Mammary epithelial cell (primary cell): ENCODE measurements at places on chromosomes 6 and 20.

- peak; percentile 95 for DNase-seq
Measured at GRCh38 chr6:26103770-26104456, 16.7 kb downstream of the HFE start.

DNA sequence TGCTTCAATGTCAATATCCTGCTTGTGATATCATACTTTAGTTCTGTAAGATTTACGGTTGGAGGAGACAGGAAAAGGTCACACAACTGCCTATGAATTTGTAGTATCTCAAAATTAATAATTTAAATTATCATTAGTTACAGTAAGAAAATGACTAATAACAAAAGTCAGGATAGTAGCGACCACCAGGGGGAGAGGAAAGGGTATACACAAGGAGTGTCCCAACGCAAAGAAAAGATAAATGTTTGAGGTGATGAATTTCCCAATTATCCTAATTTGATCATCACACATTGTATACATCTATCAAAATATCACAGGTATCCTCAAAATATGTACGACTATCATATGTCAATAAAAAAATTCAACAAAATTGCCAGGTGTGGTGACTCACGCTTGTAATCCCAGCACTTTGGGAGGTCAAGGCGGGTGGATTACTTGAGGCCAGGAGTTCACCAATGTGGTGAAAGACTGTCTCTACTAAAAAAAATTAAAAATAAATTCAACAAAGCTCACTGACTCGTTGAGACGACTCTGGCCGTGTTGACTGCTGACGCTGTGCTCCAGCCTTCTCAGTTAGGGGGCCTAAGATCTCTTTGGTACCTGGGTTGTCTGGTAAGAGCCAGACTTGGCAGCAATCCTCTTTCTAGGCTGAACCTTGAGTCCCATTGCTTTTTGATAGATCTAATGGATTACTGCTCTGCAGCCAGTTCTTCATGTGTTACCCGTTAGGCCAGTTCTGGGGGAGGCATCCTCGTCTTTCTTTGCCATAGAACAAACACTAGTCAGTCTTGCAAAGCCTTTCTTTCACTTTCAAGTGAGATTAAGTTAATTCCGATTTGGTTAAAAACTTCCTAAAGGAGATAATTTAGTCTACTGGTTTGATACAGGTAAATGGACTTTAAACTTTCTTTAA, 9.0 kb upstream of the OVOL2 start:
- no peak for DNase-seq

DNA sequence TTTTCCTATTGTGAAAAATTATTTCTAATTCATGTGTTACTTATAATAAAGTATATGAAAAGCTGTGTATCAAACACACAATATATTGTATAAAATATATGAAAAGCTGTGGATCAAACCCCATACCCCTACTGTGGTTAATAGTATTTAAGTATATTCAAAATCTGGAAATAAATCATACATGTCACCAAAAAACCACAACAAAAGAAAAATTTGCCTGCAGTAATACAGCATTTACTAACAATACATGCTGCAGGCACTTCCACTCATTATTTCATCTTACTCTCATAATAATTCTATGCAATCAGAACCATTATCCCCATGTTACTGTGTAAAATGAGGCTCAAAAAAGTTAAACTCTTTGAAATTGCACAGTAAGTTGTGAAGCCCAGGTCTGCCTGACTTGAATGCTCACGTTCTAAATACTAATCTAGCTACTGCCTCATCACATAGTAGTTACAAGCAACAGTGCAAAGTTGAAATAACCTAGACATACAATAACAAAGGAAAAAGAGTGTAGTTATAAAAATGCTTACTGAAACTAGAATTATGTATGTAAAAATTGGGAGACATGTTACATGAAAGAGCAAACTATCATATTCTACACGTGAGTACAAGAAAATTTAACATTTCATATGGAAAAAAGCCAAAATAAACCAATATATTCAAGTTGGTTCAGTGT, 61.7 kb downstream of the FAM217A start:
- DNase-seq, result no peak

DNA sequence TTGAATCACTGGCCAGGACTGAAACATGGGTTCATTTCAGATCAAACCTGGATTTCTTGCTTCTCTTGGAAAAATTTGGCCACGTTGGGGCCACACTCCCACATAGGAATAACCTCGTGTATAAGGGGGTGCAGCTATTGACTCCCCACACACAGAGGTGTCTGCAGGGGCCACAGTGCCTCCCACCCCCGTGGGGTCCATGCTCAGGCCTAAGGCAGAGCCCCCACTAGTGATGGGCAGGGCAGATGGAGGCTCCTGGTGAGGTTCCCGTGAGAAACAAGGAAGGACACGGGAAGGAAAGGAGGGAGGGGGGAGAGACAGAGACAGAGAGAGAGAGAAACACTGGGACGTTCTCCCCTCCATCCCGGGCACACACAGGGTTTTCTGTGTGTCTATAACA, 230.5 kb downstream of the ERMARD start:
- no peak for DNase-seq

DNA sequence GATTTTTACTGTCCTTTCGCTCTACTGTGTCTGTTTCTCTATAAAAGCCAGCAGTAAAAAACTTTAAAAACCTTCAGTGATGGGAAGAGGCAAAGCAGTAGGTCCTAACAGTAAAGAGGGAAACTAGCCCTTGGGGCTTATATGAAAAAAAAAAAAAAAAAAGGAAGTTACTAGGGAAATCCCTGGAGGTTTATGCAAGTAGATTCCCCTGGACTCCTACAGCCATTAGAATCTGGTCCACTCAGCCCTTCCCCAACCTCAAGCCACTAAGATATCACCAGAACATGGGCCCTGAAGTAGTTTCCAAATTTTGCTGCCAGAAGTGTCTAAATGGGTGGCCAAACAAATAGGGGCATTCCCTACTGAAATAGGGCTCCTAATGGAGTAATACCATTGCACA, 70.5 kb upstream of the HINT3 start:
- DNase-seq, result no peak
